ENCODE measurements at places on chromosomes 5 and 9.
A peak's percentile ranks its signal among the peaks of the same experiment; 100 is the strongest.

GRCh38 chr9:92734931-92735635 lies 29.6 kb downstream of the BICD2 start:
- no peak for DNase-seq

DNA sequence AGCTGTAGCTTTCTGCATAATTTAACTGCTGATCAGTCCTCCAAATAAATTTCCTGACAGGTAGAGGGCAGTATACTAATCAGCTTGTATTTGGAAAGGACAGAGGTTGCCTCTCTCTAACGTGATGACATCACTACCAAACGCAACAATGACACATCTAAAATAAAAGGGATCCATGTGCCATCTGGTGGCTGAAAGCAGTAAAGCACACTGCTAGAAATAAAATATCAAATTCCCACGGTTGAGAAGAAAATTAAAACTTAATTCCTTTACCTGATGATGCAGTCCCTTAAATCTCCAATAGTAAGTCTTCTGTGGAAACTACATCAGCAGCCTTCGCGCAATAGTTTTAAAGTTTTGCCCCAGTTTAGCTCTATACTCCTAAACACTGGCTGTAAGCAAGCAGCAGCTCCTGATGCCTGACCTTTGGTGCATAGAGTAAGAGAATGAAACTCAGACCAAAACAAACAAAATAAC lies 54.5 kb downstream of the DIAPH1 start:
- peak; percentile 54 for DNase-seq

- DNase-seq = no peak
These were observed 92.5 kb downstream of the TLR4 start for GRCh38 chr9:117796681-117797080.

DNA sequence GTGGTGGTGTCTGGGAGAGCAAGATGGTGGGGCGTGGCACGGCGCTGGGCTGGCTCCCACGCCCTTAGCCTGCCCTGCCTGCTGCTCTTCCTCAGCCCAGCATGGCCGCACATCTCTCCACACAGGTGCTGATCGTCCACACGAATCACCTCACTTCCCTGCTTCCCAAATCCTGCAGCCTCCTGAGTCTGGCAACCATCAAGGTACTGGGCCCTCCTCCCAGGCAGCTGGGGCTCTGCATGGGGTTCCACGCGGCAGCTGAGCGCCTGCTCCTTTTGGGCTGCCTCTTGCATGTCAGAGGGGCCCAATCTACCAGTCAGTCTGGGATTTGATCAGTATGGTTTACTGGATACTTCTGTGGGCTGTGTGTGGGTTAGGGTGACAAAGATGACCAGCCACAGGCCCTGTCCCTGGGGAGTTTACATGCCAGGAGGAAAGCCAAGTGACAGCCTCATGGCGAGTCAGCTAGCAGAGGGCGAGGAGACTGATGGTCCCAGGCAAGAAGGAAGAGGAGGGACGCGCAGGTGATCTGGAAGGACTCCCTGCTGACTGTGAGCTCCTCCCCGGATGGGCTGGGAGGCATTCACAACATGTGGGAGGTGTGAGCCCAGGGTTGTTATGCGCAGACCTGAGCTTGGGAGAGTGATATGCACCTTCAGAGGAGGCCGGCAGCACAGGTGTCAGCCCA lies 6.0 kb downstream of the LRSAM1 start:
- DNase-seq = no peak

DNA sequence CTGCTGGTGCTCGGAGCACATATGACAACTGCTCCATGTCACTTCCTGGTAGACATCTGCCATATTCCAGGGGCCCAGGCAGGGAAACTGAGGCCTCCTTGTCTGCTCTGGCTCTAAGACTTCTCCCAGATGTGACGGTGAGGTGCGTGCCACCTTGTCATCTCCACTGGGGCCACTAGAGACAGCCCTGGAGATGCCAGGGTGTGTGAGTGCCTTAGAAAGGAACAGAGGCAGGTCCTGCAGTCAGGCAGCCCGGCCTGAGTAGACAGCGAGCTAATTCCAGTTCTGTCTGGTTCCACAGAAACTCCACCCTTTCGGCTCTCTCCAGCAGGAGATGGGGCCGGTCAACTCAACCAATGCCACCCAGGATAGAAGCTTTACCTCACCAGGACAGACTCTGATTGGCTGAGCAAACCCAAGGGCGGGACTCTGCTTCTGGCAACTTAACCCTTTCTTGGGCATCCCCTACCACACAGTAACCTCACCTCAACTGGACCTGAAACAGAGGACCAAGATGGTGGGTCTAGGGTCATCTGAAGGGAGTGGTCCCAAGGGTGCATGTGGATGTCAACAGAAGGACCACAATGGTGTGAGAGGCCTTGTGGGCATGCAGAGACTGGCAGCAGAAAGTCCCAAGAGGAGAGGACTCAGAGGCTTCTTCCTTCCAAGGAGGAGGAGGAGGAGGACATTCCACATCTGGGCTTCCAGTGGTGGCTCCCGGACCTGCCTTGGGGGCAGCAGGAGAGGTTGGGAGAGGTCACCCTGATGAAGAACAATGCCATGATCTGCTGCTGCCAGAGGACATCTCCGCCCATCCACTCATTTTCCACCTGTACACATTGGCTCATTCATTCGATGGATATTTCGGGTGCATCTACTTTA lies 77.7 kb downstream of the RGS3 start:
- DNase-seq = no peak

GRCh38 chr9:114930056-114930812 lies at the start of gene TNFSF8:
TNFSF8 (minus strand) TSS chr9:114930591; CDS start chr9:114930303, 288 bp downstream.
- peak; percentile 71 for DNase-seq

GRCh38 chr5:139843991-139844390 lies 48.4 kb downstream of the PSD2 start:
- DNase-seq = no peak

DNA sequence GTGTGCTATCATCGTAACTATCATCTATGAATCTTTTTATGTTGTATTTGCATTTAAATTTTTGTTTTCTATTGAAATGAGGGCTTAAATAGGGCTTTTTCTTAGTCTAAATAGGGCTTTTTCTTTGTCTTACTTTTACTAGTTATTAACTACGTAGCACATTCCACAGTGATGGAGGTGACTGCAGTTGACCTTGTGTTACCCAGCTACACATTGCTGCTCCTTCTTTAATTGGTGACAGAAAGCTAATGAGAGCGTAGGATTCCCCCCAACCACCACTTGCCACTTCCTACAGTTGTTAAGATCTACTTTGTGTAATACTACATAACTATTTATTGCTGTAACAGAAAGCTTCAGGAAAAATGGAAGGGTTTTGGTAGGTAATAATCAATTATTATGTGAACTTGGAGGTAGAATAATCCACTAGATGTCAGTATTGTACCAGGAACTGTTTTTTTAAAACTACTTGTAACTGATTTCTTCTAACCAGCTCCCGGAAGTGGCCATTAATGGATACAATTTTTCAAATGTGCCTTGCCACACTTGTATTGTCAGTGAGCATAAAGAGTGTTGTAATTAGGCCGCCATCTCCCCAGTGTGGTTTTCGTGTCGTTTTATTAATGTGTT lies 18.0 kb downstream of the MTRR start:
- DNase-seq = no peak
